ENCODE measurements at places on chromosomes 3 and 15.

DNA sequence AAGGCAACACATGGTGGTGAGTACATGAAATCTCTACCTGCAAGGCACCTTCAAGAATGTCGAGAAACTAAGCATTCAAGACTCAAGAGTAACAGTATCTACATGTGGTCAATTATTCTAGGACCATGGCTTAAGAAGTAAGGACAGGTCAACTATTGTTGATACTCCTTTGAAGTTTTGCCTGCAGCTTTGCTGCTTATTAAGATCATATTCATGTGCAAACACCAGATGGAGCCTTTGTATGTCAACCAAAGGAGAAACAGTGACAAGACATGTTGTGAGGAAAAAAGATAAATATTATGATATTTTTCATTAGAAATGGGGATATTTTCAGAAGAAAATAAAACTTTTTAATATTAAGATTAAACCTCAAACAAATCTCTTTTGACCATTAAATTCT is 52.3 kb upstream of the FGF7 start:
- no peak for DNase-seq

- DNase-seq, result no peak
These were observed 17.6 kb downstream of the ACAD11 start for GRCh38 chr3:132641837-132642538.

DNA sequence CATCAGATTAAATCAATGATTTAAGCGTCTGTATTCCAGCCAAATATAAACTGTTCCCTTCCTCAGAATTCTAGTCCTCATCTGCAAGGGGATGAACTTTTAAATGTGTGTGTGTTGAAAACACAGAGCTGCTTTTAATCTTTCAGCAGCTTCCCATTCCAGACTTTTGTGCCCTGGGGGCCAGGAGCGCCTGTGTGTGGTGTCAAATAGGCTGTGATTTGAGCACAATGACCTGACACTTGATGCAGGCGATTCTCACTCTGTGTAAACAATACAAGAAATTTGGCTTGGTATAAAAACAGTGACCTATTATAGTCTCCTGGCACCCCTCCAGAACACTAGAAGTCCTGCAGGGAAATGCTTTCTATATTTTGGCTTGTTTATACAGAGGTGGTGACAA is 274.6 kb upstream of the ROPN1 start:
- DNase-seq, result no peak

DNA sequence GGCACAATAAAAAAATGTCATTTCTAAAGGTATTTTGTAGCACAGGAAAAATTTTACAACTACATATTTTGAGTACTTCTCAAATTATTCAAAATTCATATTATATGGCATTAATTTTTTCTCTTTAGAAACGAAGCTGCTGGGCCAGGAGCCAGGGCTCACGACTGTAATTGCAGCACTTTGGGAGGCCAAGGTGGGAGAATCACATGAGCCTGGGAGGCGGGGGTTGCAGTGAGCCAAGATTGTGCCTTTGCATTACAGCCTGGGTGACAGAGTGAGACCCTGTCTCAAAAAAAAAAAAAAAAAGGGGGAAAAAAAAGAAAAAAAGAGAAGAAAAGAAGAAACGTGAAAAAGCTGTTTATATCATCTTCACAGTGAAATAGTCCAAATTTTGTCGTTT is 62.0 kb downstream of the CADM2 start:
- DNase-seq, result no peak

GRCh38 chr15:68584756-68585573 is 6.2 kb downstream of the CORO2B start:
- DNase-seq, result no peak

- no peak for DNase-seq
These were observed 118.0 kb downstream of the ABI3BP start for GRCh38 chr3:100875239-100875638.

GRCh38 chr3:192980632-192981031 is 63.0 kb upstream of the MB21D2 start:
- no peak for DNase-seq

DNA sequence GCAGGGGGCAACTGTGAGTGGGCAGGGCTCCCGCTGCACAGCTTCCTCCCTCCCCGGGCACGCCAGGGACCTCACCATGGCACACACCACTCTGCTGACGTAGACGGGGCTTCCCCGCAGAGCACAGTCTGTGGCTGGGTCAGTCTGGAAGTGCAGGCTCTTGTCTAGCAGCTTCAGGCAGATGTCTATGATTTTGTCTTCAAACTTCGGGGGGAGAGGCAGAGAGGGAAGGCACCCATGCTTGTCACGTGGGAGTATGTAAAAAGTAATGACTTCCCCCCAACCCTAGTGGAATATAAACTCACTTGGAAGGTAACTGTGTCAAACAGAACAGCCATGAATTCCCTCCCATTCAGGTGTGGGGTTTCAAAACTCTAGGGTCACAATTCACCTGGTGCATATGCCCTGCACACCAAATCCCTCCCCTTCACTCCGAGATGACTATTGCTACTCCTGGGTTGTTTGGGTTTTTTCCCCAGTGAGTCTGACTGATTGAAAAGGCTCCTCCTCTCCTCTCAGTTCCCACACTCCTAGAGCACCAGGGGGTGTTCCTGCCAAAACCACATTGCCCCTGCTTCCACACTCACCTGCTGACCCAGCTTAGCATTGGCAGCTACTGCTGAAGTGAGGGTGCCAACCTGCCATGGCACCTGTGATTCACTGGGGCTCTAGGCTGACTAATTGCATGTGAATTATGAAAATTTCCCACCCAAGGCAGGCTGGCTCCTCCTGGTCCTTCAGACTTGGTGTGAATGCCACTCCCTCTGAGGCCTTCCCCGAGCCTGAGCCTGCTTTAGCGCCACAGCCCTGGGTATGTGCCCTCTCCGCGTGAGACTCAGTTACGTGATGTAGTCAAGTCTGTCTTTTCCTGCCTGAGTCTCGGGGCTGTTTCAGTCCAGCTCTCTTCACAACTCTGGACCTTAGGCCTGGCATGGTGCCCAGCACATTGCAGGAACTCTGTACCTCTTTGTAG is 13.0 kb downstream of the TGM5 start:
- DNase-seq, result no peak

- no peak for DNase-seq
These were observed 49.0 kb downstream of the LARS2 start for GRCh38 chr3:45437383-45437782.

GRCh38 chr3:188021041-188021440 is 132.9 kb upstream of the LPP start:
- DNase-seq, result no peak

GRCh38 chr3:48232232-48232631 is 8.7 kb upstream of the ZNF589 start:
- no peak for DNase-seq

DNA sequence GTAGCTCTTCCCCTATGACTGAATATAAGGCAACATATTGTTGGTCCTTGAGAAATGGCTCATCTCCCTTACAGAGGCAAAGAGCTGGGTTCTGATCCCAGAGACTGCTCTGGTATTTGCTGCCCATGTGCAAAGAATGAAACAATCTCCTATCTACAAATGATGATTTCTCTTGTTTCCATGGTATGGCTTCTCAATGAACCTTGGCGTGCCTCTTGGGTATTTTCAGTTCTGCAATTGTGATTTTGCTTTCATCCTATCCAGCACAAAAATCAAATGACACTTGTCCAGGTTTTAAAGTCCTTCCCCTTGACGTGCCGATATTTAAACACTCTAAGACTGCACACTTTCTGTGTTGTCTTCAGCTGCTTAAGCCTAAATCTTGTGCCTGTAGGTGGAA is 109.8 kb upstream of the NR2F2 start:
- no peak for DNase-seq

GRCh38 chr3:38636881-38637280 is 12.6 kb downstream of the SCN5A start:
- DNase-seq, result no peak

DNA sequence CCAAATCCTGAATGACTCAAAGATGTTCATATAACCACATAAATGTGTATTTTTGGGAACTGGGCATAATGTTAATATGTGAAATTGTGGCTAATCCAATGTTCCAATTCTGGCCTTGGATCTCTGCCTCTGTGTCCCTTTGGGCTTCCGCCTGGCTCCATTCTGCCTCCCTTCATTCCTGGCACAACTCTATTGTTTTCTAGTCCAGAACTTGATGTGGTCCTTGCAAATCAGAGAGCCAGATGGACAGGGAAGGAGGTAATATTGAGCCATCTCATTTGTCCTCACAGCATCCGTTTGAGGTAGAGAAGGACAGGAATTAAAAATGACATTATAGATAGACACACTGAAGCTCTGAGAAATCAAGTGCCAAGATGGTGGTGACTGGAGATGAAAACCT is 355.7 kb upstream of the TBL1XR1 start:
- no peak for DNase-seq

DNA sequence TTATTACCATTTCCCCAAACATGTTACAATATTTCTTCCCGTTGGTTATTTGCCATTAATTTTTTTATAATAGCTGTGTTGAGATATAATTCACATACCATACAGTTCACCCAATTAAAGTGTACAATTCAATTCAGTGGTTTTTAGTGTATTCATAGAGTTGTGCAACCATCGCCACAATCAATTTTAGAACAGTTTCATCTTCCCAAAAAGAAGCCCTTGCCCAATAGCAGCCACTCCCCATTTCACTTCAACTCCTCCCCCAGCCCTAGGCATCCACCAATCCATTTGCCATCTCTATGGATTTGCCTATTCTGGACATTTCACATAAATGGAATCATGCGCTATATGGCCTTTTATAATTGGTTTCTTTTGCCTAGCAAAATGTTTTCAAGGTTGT is 225.1 kb downstream of the EPHB1 start:
- no peak for DNase-seq

GRCh38 chr3:31670136-31670535 is 137.4 kb downstream of the STT3B start:
- no peak for DNase-seq

DNA sequence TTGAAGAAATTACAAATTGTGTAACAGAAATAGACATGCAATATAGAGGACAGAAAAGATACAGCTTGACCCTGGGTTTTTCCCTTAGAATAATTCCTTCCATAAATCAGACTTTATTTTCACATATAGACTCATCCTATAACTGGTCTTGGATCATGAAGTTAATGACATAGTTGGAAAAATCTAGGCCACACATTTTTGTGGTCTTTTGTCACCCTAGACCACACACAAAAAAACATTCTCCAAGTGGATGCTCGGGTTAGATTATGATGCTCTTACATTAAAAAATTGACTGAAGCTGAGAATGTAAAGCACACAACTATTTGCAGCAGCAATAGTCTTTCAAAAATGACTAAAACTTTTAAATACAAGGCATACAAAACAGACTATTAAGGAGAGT is 7.5 kb upstream of the PLA2G4D start:
- DNase-seq, result no peak

- no peak for DNase-seq
These were observed 16.0 kb downstream of the NR1D2 start for GRCh38 chr3:23961066-23961465.

DNA sequence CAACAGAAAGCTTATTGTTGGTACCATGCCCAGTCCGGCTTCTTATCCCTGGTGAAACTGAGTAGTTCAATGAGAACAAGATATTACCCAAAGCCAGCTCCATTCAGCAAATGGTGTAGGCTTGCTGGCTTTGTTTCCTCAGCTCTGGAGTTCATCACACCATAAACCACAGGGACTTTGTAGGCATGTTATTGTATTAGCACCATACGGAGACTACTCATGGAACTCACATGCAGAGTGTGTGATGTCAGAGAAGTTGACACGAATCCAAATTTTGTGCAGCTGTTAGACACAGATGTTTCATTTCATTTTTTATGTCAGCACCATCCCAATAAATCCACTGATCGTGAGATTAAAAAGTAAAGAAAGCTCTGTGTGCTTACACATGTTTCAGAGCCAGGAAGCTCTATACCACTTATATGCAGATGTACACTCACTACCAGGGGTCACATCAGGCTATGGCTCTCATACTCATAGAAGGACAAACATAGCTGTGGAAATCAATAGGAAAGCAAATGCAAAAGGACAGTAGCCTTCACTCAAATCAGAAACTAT is 63.4 kb upstream of the LEKR1 start:
- DNase-seq, result no peak

DNA sequence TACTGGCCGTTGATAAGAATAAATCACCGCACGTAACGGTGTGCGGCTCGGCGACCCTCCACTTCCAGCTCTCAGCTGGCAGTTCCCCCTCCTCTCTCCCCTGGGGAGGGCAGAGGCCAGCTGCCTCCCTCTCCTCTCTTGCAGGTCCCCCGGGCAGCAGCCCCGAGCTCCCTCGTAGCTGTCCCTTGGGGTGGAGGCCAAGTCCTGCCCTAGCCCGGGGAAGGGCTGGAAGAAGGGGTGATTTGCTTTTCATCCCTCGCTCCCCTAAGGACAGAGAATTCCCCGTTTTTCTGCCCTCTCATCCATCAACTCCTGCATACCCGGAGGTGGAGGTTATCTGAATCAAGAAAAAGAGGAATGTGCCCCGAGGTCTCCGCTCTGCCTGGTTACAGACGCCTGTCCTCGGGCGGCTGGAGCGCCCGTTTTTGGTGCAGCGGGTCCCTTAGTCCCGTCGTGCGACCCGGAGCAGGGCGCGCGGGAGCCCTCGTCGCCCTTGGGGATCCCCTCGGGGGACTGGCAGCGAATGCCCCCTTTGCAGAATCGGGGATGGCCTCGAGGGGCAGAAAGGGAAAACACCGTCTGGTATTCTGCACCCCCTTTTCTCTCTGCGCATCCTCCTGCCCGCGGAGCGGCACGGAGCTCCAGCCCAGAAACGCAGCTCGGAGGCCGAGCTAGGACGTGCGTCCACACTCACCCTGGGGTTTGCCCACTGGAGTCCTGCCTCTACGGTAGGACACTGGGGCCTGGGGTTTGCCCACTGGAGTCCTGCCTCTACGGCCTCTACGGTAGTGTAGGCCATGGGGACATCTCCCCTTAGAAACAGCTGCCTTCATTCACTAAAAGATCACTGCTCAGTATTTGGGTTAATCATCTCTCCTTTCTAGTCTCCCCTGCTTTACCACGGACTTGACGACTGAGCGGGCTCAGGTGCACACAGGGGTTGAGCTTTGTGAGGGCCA is 2.2 kb downstream of the PTPRG start:
- DNase-seq, result no peak

DNA sequence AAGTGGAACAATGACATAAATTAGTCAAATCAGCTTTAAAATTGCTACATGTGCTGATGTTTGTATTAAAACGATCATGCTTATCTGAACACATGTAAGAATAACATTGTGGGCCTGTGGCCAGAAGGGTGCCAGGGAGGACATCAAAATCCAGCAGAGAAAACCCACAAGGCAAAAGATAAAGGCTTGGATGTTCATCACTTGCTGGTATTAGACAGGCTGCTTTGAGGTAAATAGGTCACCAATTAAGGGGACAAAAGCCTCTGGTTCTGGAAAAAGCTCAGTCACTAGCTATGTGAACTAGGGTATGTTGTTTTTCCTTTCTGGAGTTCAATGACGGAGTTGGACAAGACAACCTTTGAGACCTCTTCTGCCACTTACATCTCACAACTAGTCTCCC is 74.4 kb upstream of the TMEM108 start:
- no peak for DNase-seq

- no peak for DNase-seq
These were observed 55.8 kb upstream of the DGKG start for GRCh38 chr3:186417791-186418190.

DNA sequence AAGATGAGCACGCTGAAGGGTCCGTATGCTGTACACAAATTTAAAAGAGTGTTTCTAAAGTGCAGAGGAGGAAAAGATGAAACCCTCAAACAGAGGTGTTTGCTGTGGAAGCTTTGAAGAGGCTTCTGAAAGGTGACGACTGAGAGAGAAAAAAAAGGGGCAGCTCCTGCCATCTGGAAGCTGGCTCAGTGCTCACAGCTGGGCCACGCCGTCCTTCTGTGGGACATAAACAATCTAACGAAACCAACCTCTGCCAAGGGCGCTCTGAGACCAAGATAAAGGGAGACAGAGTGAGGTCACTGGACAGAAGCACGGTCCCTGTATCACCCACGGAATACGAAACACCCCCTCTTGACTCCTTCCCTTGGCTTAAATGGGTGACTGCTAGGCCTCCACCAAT is 96.3 kb upstream of the SLC6A6 start:
- DNase-seq, result no peak

Data from activated T-cell treated with anti-CD3 and anti-CD28 coated beads for 4 hours (primary cell).